ENCODE measurements at places on chromosomes 6 and 20.

DNA sequence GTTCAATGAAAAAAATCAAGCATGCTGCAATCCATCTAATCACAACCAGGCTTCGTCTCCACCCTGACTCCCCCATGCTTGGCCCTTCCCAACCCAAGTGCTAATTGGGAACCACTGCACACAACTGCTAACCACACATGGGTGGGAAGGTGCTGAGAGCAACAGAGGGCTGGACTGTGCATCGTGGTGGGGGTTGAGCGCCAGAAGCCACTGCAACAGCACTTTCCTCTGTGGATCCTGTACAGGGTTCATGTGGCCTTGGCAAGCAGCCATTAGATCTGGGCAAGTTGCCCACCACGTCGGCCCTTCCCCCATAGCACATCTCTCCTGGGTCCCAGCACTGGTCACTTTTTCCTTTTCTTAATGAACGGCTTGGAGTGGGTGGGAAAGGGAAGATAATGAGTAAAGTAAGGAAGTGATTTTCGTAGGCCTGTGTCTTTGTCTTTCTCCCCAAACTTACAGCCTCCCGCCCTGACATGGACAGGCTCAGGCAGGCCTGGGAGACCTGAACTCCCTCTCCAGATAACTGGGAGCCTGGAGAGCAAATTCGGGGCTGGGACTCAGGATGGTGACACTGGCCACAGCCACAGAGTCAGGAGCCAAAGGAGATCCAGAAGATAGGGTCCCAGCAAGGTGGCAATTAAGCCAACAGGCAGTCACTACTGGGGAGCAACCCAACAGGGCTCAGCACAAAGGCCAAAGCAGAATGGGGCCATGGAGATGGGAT is 34.4 kb upstream of the MRPS10 start:
- DNase-seq: no peak

DNA sequence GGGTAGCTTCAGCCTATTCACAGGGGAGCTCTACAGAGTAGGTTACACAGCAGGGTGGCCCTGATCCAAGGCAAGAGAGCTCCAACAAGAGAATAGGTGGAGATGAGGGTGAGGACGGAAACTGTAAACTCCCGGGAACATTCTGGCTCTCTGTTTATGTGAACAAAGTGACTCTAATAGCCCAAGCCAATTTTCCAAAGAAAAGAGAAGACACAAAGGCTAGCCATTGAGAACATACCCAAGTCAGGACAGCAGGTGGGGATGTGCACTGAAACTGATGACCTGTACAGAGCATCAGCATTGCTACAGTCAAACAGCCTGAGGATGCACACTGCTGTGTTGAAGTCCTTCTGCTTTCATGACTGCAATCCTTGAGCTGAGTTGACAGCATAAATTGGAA is 136.0 kb upstream of the TOP1 start:
- DNase-seq: no peak

DNA sequence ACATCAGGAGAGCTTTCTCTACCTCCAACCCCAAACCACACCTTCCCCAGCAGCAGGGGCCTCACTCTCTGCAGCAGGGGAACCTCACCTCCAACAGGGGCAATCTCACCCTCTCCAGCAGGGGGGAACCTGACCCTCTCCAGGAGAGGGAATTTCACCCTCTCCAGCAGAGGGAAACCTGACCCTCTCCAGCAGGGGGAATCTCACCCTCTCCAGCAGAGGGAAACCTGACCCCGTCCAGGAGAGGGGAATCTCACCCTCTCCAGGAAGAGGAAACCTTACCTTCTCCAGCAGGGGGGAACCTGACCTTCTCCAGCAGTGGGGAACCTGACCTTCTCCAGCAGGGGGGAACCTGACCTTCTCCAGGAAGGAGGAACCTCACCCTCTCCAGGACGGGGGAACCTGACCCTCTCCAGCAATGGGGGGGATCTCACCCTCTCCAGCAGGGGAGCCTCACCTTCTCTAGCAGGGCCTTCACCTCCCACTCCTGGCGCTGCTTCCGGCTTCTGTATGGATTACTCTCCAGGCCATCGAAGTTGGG is 3.1 kb downstream of the B3GALT4 start:
- peak; percentile 71 for DNase-seq

DNA sequence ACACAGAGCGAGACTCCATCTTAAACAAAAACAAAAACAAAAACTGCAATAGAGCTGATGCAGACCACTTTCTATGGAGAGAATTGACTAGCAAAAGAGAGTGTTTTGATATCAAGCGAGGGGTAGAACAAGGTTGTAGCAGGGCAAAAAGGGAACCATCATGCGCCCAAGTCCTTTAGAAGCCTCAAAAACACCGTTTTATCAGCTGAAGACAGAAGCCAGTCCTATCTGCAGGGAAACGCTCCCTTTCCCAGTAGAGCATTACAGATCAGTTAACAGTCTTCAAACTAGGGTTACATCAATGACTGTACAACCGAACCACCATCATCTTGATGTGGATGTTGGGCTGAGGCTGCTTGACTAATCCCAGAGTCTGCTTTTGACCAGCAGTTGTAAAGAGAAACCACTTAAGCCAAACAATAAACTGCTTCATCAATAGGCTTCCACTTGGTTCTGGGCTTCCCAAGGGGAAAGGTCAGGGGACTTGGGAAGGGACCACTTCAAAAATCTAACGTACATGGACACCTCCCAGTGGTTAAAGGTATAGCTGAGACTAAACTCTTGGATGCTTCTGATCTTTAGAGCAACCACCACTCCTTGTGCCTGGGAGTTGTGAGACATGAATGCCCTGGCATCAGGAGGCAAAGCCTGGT is 59.6 kb upstream of the SPDEF start:
- no peak for DNase-seq
